ENCODE measurements at places on chromosomes 2 and 18.
A peak's percentile ranks its signal among the peaks of the same experiment; 100 is the strongest.

DNA sequence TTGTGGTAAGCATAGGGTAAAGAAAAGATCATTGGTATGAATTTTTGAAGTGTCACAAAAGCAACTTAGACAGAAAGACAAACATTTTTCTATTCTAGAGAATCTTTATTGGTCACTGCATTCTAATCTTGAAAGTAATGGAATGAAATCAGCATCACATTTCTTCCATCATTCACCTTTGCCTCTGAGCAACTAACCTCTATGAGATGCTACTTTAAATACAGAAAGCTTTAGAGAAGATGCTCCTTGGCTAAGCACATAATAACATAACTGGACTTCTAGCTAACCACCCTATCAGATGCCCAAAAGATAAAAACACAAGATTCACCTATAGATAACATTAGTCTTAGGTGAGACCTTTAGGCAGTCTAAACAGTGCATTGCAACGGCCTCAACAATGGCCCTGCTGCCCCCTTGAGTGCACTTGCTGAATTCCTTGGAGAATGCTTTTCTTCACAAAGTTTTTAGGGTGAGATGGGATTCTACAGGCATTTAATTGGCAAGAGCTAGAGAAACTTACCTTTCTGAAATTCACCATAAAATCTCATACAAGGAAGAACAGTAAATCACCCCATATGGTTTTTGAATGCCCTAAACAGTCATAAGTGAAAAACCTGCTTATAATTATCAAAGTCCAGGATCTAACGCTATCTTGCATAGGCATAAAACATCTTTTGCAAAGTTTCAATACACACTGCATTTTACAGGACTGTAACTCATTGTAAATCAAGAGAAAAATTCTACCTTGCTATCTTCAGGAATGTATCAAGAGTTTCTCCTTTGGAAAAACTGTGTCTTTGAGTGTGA, 791.3 kb upstream of the CHAC2 start:
- DNase-seq = no peak

- no peak for DNase-seq
Observed at GRCh38 chr2:214750529-214750928, 59.0 kb downstream of the BARD1 start.

DNA sequence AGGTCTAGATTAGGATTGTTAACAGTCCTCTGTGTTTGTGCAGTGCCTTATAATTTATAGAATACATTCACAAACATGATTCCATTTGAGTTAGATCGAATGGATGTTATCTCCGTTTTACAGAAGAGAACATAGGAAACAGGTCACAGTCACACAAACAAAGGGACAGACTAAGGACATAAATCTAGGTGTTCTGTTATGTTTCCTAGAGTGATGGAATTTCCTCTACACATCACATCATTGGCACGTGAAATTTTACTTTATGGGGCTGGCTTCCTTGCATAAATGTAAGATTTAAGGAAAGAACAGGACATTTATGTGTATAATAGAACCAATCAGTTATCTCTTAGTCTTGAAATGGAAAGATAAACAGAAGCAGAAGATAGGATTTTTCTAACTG, 6.4 kb downstream of the TRIM54 start:
- DNase-seq = peak; percentile 97

DNA sequence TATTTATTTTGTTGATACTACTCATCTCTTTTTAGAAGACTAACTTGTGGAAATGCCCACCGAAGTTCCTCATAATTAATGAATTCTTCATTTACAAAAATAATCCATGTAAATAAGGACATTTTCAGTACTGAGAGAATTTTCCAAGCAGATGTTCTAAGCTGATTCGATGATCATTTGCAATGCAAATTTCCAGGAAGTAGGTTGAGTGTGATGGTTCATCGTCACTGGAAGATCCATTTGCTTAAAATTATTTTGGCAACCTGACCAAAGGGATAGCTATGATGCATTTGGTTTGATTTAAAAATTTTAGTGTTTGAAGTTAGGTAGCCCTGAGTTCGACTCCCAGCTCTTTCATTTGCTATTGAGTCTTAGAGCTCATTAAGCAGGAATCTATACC, 257.3 kb upstream of the RASGRP3 start:
- DNase-seq = no peak

GRCh38 chr2:214358506-214358905, 52.3 kb upstream of the VWC2L start:
- DNase-seq = no peak

GRCh38 chr2:77652499-77652898, 130.3 kb upstream of the LRRTM4 start:
- no peak for DNase-seq

DNA sequence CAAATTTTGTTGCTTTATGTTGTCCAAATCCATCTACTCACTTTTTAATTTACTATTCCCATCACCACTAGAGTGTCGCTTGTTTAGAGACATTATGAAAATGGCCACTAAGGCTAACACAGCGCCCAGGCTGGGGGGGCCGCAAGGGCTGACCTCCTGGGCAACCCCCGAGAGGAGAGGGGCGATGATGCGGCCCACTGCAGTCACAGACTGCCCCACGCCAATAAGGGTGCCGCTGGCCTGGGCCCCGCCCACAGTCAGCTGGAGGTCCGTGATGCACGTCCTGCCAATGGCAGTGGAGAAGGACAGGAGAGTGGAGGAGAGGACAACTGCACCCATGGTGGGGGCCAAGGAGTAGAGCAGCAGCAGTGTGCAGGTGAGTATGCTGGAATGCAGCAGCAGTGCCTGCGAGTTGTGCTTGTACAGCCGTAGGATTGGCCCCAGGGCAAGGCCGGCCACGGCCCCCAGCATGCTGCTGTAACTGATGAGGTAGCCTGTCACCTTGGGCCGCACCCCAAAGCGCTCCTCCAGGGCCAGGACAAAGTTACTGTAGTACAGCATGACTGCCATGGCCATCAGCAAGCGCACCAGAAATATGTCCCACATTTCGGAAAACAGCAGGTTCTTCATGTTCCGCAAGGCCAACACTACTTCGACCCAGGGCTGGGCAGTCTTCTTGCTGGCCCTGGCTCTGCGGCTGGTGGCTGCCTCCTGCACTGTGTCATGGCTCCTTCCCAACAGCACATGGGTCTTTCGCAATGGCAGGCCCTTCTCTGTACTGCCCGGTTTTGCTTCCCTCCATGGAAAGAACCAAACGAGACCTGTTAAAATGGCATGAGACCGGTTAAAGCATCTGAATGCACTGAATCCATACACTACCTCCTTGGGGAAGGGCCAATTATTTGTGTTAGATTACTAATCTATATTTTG, 43.2 kb upstream of the TMEM182 start:
- no peak for DNase-seq

DNA sequence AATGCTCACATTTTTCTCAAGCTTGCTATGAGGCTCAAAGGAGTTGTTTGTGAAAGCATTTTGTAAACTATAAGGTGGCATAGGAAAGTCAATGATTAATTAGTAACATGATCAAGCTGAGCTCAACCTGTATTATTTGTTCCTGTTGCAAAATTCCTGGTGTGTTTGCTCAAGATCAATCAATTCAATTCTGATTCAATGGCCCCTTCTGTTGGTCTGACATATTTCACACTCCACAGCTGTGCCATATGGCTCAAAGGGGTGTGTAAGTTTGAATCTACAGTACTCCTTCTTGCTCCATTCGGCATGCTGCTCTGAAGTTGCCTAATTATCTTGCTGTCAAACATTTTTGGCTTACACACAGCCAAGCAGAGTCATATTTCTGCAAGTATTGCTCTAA, 341.6 kb upstream of the LRP1B start:
- no peak for DNase-seq

DNA sequence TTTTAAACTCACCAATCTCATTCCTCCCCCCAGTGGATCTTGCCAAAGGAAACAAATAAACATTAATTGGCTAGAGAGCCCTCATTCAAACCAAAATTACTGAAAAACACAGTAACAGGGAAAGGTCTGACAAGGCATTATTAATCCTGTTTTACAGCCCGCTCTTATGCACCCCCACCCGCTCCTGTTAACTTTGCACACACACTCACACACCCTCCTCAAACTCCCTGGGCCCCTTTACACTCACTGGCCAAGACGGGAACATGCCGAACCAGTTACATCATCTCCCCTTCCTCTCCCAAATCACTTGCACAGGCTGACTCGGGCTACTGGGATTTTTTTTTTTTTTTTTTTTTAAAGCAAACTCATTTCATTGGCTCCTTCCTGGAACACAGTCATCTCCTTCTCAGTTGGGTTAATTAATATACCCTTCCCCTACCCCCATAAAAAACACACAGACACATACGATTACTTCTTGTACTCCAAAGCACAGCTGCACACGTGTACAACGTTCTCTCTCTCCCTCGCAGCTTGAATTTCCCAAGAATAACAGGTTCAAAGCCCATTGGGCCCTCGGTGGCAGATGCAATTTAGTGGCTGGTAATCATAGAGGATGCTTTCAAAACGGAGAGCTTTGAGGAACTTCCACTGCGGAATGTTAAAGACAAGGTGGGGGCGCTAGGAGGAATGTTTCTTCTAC, 31.8 kb downstream of the KLF7 start:
- peak; percentile 93 for DNase-seq

- no peak for DNase-seq
Observed at GRCh38 chr2:99940963-99941362, 201.4 kb downstream of the AFF3 start.
